ENCODE measurements at places on chromosomes 3 and 15.

GRCh38 chr3:19392150-19392549 lies 243.8 kb downstream of the KCNH8 start:
- no peak for DNase-seq

DNA sequence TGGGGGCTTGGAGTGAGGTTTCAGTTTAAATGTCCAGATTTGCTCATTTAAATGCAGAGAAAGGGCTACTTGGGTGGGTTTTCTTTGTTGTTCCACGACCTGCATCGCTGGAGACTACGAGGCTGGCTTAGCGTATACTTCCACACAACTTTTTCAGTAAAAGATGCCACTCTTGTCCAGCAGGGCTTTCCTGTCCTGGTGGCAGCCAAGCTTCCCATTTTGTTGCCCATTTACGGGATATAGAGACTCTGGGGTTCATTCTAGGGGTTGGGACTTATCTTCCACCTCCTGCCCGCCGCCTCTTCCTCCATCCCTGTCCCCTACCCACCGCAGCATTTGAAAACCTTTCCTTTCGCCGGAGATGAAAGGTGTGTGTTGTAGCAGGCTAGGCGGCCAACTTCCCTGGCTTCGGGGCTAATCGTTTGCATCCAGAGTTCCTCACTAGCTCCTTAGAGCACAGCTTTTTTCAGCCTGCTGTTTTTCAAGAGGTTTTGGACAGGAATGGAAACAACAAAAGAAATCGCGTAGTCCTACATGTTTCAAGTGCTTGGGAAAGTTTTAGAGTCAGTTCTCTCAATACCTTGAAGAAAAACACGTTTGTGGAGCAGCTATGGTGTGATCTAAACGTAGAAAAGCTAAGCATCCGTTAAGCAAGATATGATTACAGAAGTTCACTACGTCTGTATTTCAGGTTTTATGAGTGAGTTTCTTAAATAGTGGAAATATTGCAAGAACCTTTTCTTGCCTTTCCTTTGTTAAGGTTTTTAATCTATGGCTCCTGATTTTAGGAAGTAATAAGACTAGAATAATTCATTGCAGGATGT lies 843 bp downstream of the CHRNA5 start:
- DNase-seq, result no peak

DNA sequence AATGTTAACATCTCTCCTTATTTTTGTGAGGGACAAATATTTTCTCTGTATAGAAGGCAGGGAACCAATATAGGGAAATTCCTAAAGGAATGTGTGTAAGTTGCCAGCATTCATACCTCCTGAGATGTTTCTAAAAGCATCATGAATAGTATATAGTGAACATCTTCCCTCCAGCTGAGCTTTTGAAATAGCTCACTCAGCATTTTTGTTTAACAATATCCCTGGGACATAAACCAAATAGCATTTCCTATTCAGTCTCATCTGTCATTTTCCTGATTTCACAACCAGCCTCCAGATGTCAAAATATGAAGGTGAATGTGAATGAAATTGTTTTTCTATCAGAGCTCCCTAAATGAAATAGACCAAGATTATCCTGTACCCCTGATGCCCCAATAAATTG lies 137.2 kb downstream of the PPM1L start:
- no peak for DNase-seq

GRCh38 chr3:65999606-66000005 lies 39.1 kb downstream of the MAGI1 start:
- no peak for DNase-seq

GRCh38 chr3:66809595-66809958 lies 188.5 kb upstream of the KBTBD8 start:
- DNase-seq, result no peak

GRCh38 chr3:107979538-107979937 lies 111.3 kb downstream of the CD47 start:
- no peak for DNase-seq

DNA sequence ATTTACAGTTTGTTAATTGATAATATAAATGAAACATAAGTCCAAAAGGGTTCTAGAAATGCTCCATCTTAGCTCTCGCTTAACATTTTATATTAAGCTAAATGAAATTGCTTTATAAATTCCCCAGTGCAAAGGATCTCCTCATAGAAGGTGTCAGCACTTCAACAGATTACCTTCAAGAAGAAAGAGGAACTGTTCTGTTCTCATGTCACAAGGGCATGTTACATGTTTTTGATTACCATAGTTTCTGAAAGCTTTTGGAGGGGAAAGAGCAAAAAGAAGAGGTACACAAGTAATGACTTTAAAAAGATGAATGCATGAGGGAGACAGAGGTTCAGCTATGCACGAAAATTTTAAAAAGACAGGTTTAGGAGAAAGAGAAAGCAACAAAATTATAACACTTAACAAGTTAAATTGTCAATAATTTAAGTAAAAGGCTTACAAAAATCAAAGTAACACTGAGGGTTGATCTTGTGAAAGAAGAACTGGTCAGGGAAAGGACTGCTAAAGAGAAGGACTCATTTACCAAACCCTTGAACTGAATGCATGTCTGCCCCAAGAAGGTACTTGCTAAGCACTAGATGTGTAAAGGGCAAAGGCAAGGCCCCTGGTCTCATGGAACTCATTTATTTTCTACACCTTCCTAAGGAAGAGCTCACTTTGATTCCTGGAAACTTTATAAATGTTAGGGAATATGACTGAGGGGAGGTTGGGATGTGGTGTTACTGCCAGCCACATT lies 45.1 kb downstream of the CCDC191 start:
- no peak for DNase-seq

GRCh38 chr3:155641956-155642355 lies 102.9 kb downstream of the PLCH1 start:
- no peak for DNase-seq

DNA sequence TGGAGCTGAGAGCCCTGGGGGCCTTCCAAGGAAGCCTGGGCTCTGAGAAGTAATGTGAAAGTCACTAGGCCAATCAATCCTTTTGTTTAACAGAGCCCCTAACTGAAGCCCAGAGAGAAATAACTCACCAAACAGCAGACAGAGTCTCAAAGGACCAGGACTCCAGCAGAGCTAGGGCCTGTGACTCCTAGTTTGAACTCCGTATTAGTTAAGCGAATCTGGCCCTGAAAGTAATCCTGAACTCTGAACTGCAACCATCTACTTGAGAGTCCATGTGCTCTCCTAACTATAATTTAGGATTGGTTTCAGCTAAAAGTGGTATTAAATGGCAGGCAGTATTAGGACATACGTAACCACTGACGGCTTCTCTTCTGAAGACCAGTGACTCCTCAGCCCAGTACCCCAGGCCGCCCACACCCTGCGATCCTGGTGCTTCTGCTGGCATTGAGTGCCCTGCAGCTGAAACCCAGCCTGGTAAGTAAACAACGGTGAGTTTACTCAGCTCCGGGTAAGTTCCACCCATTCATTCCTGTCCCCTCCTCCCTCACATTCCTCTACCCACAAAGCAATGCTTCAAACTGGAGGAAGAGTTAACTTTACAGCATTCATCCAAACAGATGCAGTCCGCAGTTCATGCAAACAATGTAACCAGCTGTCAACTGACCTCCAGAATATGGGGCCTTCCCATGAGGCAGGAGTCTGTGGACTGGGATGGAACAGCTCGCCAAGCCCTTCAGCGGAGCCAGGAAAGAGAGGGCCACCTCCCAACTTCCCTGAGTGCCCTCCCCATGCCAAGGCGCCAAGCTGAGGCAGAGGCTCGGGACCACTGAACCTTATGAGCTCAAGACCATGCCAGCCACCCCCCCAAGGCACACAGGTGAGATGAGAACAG lies 7.3 kb downstream of the MYO5C start:
- no peak for DNase-seq

Data from NCI-H187 (cell line).